ENCODE measurements at places on chromosomes 12 and 14.

- peak; percentile 32 for DNase-seq
Observed at GRCh38 chr14:105485739-105486162, 935 bp upstream of the CRIP1 start.

- no peak for DNase-seq
Observed at GRCh38 chr14:60184905-60185555, 19.8 kb upstream of the DHRS7 start.

GRCh38 chr12:51862947-51863346 is 14.4 kb upstream of the FIGNL2 start:
- no peak for DNase-seq

- DNase-seq, result no peak
Observed at GRCh38 chr12:111201036-111201435, 167.9 kb downstream of the PHETA1 start.

GRCh38 chr14:58822856-58823255 is 185.1 kb downstream of the DACT1 start:
- DNase-seq, result no peak

DNA sequence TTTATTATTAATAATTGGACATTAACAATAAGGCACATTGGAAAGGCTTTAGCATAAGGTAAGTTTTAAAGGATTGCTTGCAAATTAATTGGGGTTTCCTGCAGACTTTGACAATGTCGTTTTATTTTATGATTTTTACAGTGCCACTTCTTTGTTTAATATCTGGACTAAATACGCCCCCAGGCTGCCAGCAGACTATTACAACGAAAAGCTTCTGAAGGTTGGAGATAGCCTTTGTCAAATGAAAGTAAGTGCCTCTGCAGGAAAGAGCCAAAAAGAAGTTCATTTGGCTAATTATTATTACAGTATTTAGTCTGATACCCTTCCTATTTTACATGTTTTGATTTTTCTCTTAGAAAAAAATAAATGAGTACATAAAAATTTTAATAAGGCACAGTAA is 11.3 kb downstream of the CFAP54 start:
- peak; percentile 26 for DNase-seq

- DNase-seq, result no peak
Observed at GRCh38 chr14:37413504-37414003, 181.5 kb downstream of the FOXA1 start.
